ENCODE measurements at places on chromosomes 13 and 19. TPM values are rescaled to one million over a fixed set of nuclear protein-coding genes. Genes with fewer than 3 reads are reported as not detected.
A peak's percentile ranks its signal among the peaks of the same experiment; 100 is the strongest.

DNA sequence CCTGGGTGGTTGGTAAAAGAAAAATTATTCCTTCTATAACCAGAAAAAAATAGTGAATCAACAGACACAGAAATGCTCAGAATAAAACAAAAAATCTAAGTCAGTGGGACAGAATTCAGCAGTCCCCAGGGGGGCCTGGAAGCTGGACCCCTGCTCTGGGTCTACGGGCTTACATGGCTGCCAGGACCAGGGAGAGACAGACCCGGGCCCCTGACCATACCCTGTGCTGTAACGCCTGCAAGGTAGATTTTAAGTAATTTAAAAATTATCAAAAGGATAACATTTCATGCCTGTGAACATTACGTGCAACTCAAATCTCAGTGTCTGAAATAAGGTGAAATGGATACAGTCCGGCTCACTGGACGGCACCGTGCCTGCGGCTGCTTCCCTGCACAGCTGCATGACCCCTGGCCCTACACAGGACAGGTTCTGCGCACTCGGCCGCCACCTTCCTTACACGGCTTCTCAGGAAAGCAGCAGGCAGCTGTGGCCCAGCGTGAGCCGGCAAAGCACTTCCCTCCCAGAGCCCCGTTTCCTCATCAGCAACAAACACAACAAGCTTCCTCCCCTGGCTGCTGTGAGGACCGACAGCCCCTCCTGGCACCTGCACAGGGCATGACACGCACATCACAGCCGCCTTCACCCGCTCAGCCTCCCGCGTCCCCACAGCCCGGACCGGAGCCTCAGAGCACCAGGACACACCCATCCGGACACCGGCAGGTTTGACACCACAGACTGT lies 22.2 kb downstream of the RASA3 start:
- DNase-seq = peak; percentile 84

DNA sequence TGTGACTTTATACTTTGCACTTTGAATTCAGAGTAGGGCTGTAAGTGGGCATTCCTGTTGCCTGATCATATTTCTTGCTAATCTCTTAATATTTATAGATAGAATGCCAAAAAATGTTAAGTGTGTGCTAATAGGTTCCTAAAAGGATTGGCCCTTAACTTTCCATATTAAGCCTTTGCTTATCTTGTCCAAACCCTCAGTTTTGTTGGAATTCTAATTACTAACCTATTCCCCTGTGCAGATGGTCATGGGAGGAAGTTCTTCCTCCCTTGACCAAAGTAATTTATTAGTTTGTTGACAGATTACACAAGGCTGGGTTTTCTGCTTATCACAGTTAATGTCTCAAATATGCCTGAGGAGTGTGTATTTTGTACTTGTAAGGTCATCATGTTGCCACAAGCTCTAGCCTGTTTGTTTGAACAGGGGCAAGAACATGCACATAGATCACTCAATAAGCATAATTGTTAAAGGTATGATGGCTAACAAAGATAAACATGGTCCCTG lies 541.1 kb upstream of the SPRY2 start:
- DNase-seq = no peak

PLIN4 gene
- 0.24 TPM for total RNA-seq

DNA sequence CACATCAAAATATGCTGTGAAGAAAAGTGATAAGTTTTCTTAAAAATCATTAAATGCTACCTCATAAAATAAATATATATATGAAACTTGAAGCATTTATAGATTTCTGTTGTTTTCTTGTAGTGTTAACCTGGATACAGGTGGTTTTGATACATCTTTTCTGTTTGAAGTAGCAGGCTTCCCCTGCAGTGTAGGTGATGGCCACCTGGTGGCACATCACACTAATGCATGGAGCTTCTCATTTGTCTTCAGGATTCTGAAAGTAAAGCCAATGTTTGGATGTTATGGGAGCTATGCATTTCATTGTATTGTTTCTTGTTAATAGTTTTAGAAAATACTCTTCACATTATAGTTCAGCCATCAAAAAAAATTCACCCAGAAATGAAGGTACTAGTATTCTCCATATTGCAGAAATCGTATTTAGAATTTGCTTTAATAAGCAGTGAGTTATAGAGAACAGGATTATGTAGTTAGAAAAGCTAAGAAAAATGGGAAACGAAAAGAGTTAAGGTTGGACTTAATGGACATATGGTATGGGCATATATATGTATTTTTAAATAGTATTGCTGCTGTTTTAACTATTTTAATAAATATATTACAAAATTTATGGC lies 18.7 kb downstream of the GPR180 start:
- no peak for DNase-seq

DNA sequence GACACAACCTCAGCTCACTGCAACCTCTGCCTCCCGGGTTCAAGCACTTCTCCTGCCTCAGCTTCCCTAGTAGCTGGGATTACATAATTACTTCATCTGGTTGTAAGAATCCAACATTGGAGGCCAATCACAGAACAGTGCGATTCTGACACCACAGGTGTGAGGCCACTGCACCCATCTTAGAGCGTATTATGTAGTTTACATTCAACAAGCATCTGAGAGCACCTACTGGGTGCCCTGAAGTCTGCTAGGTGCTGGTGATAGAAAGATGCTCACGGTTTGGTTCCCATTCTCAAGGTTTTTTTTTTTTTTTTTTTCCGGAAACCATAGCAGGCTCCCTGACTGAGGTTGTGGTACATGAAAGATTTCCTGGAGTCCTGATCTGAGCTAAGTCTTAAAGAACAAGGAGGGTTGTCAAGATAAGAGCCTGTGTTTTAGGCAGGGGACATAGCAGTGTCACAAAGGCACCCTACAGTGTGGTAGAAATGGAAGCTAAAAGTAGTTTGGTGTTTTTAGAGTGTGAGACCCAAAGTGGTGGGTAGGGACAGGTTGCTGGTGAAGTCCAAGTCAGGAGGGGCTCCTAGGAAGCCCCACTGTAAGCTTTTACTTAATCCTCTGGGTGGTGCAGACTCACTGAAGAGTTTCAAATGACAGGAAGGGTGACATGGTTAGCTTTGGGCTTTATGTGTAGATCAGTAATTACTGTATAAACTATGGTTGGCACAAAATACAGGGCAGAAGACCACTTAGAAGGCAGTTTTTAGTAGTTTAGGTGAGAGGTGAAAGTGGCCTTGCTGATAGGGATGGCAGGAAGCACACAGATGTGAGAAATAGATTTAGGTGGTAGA lies 15.2 kb downstream of the SAE1 start:
- DNase-seq = peak; percentile 63
